ENCODE measurements at places on chromosomes 2 and 18. TPM values are rescaled to one million over a fixed set of nuclear protein-coding genes. Genes with fewer than 3 reads are reported as not detected.

Gene SOX11
- not detected for polyA plus RNA-seq

Gene FKBP1B
- polyA plus RNA-seq = 10.1 TPM

GRCh38 chr2:240404174-240404852, 31.1 kb upstream of the GPC1 start:
- H3K4me1 ChIP-seq = no peaks in the 10 kb centered on the region
- H3K27me3 ChIP-seq = no peaks in the 10 kb centered on the region
- no peak for DNase-seq

DNA sequence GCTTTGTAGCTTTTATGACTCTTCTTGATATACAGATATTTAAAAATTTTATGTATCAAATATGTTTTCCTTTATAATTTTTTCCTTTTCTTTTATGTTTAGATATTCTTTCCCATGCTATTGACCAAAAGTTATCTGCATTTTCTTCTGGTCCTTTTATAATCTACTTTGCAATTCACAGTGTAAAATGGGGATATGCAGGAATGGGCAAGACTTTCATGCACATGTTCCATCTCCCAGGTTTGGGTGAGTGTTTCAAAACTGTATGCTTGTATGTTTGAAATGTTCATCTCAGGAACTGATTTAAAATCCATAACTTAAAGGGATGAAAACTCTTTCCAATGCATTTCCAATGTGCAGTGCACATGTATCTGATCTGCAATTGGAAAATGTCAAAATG, 199.9 kb downstream of the MEIS1 start:
- no peaks in the 10 kb centered on the region for H3K27me3 ChIP-seq
- H3K36me3 ChIP-seq = no peaks in the 10 kb centered on the region
- no peak overlapping the region for H3K4me3 ChIP-seq

Gene DNAH6
- polyA plus RNA-seq = not detected

GRCh38 chr18:23196119-23197007, 61.1 kb downstream of the CABLES1 start:
- no peak overlapping the region for H3K4me3 ChIP-seq
- no peaks in the 10 kb centered on the region for H3K36me3 ChIP-seq
- H3K27ac ChIP-seq = no peak overlapping the region
- H3K27me3 ChIP-seq = no peaks in the 10 kb centered on the region
- DNase-seq = no peak

DNA sequence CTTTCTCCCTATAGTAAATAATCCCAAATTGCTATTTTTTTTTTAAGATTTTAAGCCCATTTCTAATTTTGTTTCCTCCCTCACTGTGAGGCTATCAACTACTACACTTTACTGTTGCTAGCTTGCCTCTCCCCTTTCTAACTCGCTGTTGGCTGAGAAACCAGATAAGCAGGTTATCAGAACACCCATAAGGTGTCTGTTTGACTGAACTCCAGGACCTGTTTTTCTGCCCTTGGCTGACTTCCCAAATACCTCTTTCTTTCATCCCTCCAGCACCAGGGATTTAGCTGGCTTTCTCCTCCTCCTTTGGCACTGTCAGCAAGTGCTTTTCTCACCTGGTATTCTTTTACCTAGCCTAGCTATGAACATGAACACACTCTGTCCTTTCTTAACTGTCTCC, 11.1 kb downstream of the TRAK2 start:
- no peak overlapping the region for H3K4me3 ChIP-seq
- DNase-seq = no peak
- no peaks in the 10 kb centered on the region for H3K36me3 ChIP-seq
- no peak overlapping the region for H3K27ac ChIP-seq

DNA sequence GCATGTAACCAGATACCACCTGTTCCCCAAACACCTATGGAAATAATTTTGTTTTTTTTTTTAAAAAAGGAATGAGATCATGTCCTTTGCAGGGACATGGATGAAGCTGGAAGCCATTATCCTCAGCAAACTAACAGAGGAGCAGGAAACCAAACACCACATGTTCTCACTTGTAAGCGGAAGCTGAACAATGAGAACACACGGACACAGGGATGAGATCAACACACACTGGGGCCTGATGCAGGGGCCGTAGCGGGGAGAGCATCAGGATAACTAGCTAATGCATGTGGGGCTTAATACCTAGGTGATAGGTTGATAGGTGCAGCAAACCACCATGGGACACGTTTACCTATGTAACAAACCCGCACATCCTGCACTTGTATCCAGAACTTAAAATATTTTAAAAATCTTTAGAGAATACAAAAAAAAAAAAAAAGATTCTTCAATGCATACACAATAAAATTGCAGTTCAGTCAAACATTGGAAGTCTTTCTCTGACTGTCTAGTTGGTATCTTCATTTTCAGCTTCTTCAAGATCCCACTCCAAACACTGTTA, 11.6 kb upstream of the CASP10 start:
- no peak overlapping the region for H3K4me3 ChIP-seq
- no peak overlapping the region for H3K27ac ChIP-seq
- peaks cover 15% of the 10 kb centered on the region for H3K36me3 ChIP-seq
- no peaks in the 10 kb centered on the region for H3K27me3 ChIP-seq

DNA sequence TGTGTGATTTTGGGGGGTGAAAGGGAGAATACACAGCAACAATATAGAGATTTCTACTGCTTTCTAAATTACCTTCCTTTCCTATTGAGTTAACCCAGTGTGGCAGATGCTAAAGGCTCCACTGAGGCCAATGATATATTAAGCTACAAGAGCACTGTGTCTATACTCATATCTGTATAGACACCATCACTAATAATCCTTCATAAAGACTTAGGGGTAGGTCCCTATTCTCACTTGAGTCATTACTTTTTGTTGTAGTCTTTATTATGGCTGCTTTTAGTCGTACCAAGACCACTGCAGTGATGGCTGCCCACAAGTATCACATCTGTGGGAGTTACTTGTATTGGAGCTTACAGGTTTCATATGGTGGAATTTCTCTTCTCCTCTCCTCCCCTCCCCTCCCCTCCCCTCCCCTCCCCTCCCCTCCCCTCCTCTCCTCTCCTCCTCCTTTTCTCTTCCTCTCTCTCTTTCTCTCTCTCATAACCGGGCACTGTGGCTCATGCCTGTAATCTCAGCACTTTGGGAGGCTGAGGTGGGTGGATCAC, 637.6 kb downstream of the ADCYAP1 start:
- H3K36me3 ChIP-seq = no peaks in the 10 kb centered on the region
- no peak overlapping the region for H3K4me3 ChIP-seq
- H3K27ac ChIP-seq = no peak overlapping the region
- no peaks in the 10 kb centered on the region for H3K27me3 ChIP-seq
- DNase-seq = no peak

- no peaks in the 10 kb centered on the region for H3K27me3 ChIP-seq
- no peaks in the 10 kb centered on the region for H3K4me1 ChIP-seq
- no peak for DNase-seq
- no peak overlapping the region for H3K27ac ChIP-seq
Observed at GRCh38 chr2:225182126-225182525, 139.9 kb upstream of the DOCK10 start.
